ENCODE measurements at places on chromosomes 7 and 10.

DNA sequence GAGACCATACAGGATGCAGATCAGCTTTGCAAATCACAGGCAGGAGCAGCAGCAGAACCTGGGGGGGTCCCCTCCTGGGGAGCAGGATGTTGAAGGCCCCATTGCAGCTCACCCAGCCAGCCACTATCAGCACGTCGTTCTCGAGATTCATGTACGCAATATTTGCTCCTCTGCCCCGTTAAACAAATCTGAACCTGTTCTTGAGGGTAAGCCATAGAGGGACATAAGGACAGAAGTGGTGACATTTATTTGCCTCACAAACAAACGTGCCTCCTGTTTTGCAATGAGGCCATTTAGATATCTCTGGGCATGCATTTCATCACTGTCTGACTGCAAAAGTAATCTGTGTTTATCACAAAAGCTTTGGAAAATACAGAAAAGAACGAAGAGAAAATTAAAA lies 87.3 kb upstream of the BAIAP2L1 start:
- no peak for DNase-seq

DNA sequence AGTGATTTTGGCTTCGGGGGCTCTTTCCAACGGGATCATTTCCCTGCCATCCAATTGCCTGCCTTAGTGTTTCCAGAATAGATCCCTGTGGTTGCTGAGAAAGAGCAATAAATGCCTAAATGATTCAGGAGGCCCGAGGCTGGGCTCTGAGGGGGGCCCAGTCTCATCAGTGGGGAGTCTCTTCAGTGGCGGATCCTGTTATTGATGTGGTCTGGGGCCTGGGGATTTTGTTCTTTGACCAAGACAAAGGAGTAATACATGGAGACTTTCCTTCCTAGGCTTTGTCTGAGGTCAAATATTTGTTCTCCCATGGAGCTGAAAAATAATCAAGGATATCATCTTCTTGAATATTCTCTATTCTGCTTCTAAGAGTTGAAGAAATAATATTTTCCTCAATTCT lies 40.8 kb downstream of the TAS2R41 start:
- DNase-seq: no peak

DNA sequence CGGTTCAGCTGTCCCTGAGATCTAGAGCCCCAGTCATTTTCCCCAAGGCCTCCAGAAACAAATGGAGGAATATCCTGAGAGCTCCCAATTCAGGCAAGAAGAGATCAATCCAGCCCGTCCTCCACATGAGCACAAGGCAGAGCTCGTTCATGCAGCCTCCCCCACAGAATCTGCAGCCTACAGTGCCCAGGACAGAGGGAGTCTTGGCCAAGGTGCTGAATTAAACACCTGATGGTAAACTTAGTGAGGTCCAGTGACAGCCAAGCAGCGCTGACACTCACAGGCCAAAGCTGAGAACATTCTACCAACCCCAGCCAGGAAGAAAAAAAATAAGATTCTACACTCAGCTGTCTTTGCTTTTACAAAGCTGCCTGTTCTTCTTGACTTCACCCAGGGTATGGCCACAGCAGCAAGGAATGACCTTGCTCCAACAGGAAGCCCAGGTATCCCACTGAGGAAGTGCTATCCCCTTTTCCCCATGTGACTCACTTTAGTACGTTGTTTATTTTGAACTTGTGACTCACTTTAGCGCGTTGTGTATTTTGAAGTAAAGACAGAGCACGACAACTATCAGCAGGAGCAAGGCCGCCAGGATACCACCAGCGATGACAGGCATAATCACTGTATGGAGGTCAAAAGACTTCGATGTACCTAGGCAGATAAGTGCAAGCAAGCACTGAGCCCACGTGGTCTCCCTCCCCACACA lies 4.4 kb upstream of the CUZD1 start:
- DNase-seq: no peak

DNA sequence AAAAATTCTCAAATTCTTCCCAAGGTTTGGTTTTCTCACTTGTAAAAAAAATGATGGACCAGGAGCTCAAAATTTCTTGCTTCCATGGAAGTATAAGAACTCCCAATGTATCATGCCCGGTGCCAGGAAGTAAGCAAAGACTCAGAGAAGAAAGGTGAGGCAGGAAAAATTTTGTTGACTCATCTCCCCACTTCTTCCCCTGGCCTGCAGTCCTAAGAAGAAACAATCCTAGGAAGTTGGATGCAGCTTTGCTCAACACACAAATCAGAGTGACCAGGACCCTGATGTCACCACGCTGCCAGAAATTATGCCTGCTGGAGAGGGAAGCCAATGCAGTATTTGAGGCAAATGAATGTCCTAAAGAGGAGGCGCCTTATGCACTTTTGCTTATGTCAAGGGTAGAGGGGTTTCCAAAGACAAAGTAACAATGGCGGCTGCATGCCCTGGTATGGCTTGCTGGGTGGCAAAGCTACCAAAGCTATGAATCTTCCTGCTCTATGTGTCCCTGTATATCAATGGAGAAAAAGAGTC lies 163.6 kb downstream of the NEURL1 start:
- DNase-seq: no peak

GRCh38 chr10:110802090-110802489 lies 69.6 kb upstream of the PDCD4 start:
- no peak for DNase-seq

DNA sequence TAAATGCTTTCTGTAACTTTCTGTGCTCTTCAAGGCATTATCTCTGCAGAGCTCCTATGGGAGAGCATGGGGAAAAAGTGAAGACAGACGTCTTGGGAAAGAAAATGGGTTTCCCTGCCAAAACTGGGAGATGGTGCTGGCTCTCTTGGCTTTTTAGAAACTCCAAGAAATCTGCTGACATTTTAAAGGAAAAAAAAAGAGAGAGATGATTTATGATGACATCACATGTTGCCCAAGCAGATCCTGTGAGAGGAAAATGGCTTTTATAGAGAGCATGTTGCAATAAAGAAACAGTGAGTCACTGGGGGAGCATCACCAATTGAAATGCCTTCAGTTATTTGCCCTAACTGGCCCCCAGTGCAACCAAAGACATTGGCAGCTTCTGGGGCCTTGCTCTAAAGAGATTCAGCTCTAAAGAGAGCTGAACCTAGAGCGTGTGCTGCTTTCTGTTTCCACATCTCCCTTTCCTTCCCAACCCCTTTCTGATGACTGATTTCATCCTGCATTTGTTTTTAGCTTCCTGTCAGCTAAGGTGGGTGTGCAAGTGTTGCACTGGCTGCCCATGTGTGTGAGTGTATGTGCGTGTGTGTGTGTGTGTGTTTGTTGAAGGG lies 37.7 kb downstream of the LRMDA start:
- DNase-seq: no peak

DNA sequence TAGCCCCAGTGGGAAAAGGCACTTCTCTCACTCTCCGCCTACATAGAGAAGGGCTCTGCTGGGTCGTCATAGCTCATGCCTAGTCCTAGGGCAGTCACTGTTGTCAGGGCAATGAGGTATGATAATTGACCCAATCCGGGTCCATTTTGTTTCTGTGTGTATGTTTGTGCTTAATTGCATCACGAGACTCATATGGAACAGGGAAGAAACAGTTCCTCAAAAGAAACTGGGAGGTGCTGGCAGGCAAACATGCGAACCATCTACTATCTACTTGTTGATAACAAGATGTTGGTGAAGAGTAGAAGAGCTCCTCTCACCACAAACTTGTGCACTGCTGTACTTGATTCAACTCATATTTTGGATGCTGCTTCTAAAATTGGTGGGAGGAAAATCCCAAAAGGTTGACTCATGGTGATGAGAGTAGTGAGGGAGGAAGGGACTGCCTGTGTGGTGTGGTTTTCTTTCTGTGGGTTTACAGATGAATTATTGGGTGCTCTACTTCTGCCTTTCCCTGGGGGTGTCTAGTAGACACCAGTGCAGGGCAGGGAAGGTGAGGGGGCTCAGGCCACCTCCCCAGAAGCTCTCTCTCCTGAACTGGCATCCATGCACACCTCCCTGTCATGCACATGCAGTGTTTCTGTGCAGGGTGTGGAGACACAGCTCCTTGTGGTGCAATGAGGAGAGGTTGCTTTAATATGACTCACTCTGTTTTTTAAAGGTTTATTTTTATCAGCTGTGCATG lies 29.4 kb downstream of the LSMEM1 start:
- DNase-seq: no peak

DNA sequence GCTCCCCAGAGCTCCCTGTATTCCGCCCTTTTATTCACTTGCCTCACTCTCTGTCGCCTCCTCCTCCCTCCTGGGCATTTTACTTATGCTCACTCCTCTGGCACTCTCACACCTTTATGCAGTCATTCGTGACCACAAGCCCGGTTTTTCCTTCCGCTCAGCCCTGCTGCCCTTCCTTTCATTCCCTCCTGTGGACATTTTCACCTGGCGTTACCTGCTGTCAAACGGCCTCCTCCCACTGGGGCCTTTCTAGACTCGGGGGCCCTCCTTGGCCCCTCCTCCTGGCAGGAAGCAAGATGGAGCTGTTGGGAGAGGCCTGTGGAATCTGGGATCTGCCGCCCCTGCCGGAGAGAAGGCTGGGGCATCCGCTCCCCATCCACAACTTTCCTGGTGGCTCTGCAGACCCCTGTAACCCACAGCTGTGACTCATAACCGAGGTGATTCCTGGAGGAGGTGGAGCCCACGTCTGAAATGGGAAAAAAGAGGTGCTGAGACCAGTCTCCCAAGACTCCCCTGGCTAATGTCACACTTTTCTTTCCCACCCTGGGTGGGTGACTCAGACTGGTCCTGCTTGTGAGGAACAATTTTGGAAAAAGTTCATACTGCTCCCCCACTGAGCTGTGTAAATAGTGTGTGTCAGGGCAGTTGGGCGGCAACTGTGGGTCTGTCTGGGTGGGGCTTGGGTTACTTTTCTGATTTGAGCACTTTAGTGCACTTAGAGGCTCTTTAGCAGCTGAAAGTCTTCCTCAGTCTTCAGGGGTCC lies 1.2 kb downstream of the VCL start:
- peak; percentile 82 for DNase-seq

DNA sequence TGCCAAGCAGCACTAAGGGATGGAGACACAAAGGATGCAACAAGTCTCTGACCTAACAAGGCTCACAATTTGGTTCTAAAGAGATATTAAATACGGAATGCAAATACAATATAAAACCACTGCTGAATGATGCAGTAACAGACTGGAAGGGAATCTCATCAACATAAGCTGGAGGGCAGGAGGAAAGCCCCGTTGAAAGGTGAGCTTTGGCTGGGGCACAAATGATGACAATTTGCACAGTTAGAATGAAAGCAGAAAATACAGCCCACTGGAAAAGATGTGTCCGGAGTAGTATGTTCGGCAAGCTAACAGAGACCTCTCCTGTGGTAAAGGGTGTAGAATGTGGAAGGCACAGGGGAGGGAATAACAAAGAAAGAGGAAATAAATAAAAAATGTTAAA lies 26.1 kb downstream of the PAXIP1 start:
- no peak for DNase-seq

DNA sequence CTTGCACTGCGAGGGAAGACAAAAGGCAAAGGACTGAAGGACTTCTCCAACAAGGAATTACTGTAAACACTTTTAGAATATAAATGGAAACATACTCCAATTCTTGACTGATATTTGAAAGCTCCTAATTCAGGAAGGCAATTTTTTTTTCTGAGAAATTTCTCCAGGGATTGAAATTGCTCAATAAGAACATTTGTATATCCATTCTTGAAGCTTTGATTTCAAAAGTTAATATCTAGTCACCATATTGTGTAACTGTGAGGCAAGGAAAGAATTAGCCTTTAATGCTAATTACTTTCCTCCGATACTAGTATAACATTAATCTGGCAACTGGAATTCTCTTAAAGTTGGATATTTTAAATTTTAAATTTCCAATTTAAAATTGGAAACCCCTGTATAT lies 188.4 kb upstream of the COL1A2 start:
- DNase-seq: no peak

GRCh38 chr7:112946350-112946749 lies 140.3 kb downstream of the GPR85 start:
- DNase-seq: no peak

GRCh38 chr7:47381134-47381495 lies 200.8 kb downstream of the TNS3 start:
- DNase-seq: no peak

DNA sequence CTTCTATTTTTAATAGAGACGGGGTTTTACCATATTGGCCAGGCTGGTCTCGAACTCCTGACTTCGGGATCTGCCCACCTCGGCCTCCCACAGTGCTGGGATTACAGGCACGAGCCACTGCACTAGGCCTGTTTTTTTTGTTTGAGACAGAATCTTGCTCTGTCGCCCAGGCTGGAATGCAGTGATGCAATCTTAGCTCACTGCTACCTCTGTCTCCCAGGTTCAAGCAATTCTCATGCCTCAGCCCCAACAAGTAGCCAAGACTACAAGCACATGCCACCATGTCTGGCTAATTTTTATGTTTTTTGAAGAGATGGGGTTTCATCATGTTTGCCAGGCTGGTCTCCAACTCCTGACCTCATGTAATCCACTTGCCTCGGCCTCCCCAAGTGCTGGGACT lies 73.7 kb downstream of the TYW1B start:
- no peak for DNase-seq

DNA sequence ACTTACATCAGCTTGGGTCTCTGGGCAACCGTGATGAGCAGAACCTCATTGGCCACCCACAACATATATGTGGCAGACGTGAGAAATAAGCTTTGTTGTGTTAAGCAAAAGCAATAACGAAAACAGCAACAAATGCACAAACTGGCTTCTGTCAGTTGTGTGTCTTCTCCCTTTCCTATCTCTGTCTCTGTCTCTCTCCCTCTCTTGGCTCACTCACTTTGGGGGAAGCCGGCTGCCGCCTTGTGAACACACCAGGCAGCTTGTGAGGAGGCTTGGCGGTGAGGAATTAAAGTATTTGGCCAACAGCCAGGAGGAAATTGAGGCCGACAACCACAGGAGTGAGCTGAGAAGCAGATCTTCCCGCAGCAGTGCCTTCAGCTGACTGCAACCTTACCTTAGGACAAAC lies 21.9 kb upstream of the CDCA7L start:
- DNase-seq: no peak

- DNase-seq: no peak
Measured at GRCh38 chr10:113021268-113022040, 71.4 kb downstream of the TCF7L2 start.

DNA sequence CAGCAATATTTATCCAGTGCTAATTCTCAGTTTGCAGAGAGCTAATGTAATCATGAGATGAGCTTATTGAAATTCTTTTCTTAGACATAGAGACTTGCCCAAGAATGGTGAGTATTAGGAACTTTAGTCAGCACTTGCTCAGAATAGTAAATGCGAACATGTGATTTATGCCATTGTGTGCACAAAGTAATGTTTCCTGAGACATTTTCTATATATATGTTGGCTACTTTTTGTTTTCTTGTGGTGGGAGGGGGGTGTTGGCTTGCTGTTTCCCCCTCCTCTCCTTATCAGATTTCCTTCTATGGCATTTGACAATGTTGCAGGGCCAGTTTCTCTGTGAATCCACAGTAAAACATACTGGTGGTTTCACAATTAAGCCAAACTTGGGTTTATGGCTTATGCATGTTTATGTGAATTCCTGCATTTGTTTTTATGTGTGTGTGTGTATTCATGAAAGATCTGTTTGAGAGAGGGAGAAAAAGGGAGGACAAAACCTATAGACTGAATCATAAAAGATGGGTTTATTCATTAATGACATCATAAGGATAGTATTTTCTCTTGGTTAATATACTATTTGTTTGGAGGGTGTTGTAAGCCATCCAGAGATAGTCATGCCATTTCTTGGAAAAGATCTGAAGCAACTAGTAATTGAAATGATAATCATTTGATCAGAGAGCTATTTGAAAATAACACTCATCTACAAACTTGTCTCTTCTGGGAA lies 36.3 kb downstream of the ARID5B start:
- no peak for DNase-seq
